ENCODE measurements at places on chromosomes 2 and 18. TPM values are rescaled to one million over a fixed set of nuclear protein-coding genes. Genes with fewer than 3 reads are reported as not detected.

The RGPD3 gene
- total RNA-seq, result 0.08 TPM

The PDE6D gene
- 28.2 TPM for total RNA-seq

The FOXD4L1 gene
- total RNA-seq, result not detected

The C2orf80 gene
- not detected for total RNA-seq

The LRRTM4 gene
- not detected for total RNA-seq

The ITGB6 gene
- total RNA-seq, result 58.8 TPM

All from hair follicular keratinocyte (primary cell).